Umbilical cord (tissue), 2 donors: ENCODE measurements at places on chromosomes 1 and 21.

DNA sequence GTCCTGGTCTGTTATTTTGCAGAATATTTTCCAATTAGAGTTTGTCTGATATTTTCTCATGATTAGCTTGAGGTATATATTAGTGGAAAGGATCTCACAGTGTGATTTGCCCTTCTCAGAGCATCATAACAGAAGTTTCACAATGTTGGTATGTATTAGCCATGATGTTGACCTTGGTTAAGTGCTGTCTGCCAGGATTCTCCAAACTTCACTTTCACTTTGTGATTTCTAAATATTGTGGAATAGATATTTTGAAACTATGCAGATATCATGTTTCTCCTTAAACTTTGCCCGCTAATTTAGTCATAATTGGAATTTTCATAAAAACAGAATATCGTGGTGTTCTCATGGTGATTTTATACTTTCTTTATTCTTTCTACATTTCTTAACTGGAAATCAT is 98.0 kb upstream of the DEPDC1 start:
- no peak for DNase-seq

- no peak for DNase-seq
Observed at GRCh38 chr1:211497489-211498045, 5.6 kb upstream of the RD3 start.

- DNase-seq = no peak
Observed at GRCh38 chr1:209749205-209749604, 6.6 kb upstream of the TRAF3IP3 start.

DNA sequence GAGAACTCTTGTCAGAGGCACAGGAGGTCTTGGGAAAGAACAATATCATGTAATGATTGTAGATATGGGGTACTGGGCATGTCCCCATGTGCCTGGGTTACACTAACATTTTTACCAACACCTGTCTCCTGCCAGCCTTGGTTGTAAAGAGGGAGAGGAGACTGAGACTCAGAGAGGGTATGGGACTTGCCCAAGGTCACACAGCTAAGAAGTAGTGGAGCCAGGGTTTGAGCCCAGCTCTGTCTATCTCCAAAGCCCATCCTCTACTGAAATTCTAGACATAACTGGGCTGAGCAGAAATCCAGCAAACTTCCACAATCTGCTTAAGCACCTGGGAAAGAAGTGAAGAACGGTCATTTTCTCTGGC is 2.6 kb upstream of the THEMIS2 start:
- DNase-seq = no peak

DNA sequence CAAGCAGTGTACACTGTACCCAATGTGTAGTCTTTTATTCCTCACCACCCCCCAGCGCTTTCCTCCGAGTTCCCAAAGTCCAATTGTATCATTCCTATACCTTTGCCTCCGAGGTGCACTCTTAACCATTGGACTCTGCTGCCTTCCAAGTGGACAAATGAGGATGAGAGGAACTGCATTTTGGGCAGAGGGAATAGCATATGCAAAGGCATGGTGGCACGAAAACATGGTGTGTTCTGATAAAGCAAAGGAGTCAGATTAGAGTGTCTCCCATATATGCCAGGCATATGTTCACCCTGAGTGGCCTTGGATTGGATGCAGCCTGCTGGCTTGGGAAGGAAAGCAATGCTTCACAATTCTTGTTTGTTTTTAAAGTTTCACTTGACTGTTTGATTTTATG is 25.5 kb downstream of the FGGY start:
- DNase-seq = no peak

GRCh38 chr1:114457675-114458236 is 53.2 kb downstream of the TRIM33 start:
- DNase-seq = no peak

DNA sequence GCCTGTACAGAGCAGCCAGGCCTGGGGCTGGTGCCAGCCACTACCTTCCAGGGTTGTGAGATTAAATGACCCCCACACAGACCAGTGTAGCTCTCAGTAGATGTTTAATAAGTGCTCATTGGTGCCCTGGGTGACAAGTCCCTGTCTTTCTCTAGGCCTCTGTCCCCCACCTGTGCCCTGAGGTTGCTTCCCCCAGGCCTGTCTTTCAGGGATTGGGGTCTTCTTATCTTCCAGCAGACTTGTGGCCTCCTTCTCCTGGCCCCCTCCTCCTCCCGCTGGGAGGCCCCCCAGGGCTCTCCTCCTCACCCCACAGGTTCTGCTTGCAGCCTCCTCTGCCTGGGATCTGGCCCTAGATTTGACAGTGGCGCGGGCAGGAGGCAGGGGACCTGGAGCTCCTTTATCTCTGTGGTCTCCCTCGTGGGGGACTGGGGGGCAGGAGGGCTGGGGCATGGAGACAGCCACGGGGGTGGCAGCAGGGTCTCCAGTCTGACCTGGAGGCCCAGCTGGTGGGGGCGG is 40.3 kb downstream of the EPHA2 start:
- DNase-seq = no peak

GRCh38 chr1:186865857-186866256 is 37.1 kb downstream of the PLA2G4A start:
- no peak for DNase-seq

GRCh38 chr1:224526771-224527170 is 89.3 kb upstream of the CNIH3 start:
- DNase-seq = no peak

GRCh38 chr1:11188858-11189451 is at the start of gene ANGPTL7:
TSS of gene ANGPTL7 (plus strand) at chr1:11189355. CDS start at chr1:11189580, 225 bp downstream.
- DNase-seq = peak; percentile 66

GRCh38 chr21:24375201-24375600 is 1232.1 kb downstream of the MRPL39 start:
- DNase-seq = no peak

DNA sequence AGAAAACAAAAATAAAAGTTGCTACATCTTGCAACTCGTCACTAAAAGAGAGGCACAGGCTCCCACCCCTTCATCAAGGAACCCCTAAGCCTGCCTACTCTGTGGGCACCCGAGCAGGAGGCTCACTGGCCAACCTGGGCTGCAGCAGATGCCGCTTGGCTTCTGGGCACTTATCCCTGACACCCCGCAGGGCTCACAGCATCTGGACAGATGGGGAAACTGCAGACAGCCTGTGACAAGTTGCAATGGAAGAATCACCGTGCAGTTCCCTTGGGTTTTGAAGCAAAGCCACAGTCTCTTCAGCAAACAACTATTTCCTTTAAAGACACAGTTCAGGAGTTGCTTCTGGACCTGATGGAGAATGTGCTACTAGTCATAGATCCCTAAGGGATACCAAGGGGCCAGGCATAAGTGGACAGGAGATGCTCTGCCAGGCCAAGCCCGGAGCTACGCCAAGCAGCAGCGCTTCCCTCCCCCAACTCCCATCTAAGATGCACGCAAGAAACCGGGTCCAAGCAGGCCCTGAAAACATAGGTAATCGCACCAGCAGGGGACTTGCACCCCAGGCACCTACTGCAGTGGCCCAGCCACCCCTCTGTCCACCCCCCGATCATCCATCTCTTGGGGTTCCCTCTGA is 170.6 kb downstream of the NPHP4 start:
- DNase-seq = no peak

DNA sequence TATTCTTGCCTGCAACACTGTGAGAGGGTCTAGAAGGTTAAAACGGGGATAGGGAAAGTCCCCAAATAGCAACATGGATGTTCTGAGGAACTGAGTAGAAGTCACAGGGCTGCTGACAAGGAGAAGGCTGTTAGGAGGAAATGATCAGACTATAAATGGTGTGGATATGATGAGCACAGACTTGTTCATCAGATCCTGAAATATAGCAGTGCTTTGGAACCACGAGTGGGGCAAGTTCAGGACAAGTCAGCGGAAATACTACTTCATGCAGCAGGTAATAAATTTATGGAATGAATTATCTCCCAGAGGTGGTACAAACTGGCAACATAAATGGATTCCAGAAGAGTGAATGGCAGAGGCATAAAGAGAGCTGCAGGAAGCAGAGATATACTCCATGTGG is 3.2 kb upstream of the KIAA0040 start:
- DNase-seq = no peak

GRCh38 chr1:213474054-213474453 is 423.0 kb downstream of the RPS6KC1 start:
- peak; percentile 82 for DNase-seq

DNA sequence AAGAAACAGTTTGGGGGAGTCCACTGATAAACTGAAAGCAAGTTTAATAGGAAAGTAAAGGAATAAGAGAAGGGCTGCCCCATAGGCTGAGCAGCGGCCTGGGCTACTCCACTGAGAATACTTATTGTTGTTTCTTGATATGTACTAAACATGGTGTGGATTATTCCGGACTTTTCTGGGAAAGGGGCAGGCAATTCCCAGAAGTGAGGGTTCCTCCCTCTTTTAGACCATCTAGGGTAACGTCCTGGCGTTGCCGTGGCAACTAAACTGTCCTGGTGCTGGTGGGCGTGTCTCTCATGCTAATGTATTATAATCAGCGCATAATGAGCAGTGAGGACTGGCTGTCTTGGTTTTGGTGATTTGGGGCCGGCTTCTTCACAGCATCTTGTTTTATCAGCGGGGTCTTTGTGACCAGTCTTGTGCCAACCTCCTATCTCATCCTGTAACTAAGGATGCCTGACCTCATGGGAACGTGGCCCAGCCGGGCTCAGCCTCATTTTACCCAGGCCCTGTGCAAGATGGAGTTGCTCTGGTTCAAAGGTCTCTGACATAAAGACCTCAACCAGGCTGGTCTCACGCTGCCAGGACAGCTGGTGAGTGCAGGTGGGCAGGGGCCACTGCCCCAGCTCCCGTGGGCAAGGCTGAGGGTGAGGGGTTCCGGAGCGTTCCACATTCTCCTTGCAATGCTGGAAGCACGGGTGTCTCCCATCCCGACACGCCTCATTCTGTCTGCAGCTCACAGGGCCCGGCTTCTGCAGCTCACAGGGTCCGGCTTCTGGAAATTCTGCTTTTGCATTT is 19.6 kb upstream of the C1orf159 start:
- DNase-seq = no peak

DNA sequence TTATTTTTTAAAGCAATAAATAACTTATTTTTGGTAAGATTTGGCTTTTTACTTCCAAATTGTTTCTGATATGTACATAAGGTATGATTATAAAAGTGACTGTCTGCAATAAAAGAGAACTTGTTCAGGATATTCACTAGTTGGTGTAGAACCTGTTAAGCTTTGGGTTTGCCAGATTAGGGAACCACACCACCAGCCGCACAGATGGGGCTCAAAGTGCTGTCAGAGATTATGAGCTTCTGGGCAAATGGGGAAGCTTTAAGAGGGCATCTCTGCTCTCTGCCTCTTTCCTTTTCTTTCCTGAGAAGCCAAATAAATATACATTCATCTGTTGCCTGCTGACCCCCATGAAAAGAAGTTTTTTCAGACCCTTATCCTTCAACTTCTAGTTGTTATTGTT is 25.4 kb downstream of the IVNS1ABP start:
- no peak for DNase-seq

GRCh38 chr1:35594005-35594760 is 21.1 kb downstream of the TFAP2E start:
- DNase-seq = no peak

DNA sequence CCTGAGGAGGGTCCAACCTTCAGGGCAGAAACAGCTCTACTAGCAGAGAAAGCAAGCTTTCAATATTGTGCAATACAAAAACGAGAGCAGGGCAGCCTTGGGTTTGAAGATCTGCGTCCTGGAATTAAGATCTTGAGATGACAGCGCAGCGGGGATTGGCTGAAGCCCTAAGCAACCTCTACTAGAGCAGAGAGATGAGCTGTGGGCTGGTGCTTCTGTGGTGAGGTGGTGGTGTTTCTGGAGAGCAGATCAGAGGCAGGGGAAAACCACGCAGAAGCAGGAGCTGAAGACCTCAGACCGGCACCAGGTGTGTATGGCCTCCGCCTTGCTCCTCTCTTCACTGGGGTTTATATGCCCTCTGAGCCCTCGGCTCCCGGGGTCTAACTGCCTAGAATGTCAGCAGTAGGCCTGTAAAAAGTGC is 12.5 kb downstream of the TRAF3IP3 start:
- DNase-seq = peak; percentile 24

DNA sequence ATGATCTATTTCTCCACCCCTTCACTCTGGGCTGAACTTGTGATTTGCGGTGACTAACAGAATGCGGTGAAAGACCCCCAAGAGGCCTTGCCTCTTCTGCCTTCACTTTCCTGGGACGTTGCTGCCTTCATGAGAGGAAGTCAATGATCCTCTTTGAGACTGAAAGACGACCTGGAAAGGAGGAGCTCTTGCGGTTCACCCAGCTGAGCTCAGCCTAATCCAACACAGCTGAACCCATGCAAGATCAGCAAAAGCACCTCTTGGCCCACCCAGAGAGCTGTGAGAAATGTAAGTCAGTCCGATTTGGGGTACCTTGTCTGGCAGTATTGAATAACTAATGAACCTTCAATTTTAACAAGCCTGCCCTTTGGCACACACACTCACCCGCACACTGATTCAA is 767.4 kb upstream of the TPTE start:
- DNase-seq = no peak

GRCh38 chr1:4654764-4655673 is 610 bp downstream of the AJAP1 start:
- DNase-seq = no peak

DNA sequence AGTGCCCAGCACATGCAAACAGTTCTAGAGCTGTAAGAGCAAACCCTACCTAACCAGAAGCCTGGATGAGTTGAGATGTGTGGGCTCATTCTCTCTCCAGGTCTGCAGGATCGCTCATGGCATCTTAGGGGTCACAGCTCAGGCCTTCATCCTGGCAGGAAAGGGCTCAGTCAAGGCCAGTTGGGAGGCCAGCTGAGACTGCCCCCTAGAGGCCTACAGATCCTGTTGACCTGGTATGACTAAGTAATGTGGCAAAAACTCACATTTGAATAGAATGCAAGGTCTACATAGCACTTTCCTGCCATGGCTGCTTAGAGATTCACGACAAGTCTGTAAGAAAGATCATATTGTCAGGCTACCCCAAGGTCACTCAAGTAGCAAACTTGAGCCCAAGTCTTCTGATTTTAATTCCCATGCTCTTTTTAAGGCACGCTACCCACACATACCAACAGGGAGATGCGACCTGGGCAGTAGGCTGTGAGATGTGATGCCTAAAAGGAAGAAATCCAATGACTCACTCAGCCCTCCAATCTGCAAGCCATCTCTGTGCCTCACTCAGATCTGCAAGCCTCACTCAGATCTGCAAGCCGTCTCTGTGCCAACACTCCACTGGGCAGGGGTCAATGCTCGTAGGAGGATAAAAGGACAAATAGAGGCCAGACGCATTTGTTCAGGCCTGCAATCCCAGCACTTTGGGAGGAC is 5.1 kb upstream of the CAPN8 start:
- DNase-seq = no peak

GRCh38 chr1:154265586-154265985 is 6.8 kb upstream of the HAX1 start:
- no peak for DNase-seq

DNA sequence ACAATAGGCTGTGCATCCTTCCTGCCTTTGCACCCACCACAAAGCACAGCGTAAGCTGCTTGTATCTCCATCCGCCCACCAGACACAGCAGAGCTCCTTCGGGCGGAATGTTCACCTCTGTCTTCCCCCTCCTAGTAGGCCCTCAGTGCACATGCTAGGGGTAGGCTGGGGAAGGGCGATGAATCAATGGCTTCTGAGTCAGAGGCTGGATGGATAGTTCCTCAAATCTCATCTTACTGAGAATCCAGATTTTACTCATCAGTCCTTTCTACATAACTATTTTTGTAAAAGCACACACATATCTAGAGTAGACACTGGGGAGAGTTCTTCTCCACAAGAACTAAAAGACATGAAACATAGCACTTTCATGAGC is 73.8 kb downstream of the BCAR3 start:
- no peak for DNase-seq

- DNase-seq = peak; percentile 61
Observed at GRCh38 chr21:45167796-45168222, 93.4 kb downstream of the ADARB1 start.
